Uterus (tissue), 4 donors: ENCODE measurements at places on chromosomes 2 and 18.

DNA sequence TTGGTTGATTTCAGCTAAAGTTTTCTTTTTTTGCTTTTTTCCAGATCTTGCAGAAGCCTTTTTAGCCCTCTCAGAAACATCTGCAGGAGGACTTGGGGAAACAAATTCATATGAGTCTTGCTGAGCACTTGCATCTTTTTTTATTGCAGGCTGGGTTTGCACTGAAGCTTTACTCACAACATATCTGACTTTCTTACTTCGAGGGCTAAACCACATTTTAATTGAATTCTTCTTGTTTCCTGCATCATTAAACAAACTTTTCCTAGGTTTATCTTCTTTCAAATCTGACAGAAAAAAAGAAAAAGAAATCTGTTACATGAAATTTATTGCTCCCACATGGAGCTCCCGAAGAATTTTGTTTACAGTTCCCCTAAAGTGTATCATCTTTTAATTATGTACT, 28.3 kb downstream of the BARD1 start:
- DNase-seq: no peak

GRCh38 chr2:9814129-9814868, 29.0 kb upstream of the TAF1B start:
- no peak for DNase-seq

DNA sequence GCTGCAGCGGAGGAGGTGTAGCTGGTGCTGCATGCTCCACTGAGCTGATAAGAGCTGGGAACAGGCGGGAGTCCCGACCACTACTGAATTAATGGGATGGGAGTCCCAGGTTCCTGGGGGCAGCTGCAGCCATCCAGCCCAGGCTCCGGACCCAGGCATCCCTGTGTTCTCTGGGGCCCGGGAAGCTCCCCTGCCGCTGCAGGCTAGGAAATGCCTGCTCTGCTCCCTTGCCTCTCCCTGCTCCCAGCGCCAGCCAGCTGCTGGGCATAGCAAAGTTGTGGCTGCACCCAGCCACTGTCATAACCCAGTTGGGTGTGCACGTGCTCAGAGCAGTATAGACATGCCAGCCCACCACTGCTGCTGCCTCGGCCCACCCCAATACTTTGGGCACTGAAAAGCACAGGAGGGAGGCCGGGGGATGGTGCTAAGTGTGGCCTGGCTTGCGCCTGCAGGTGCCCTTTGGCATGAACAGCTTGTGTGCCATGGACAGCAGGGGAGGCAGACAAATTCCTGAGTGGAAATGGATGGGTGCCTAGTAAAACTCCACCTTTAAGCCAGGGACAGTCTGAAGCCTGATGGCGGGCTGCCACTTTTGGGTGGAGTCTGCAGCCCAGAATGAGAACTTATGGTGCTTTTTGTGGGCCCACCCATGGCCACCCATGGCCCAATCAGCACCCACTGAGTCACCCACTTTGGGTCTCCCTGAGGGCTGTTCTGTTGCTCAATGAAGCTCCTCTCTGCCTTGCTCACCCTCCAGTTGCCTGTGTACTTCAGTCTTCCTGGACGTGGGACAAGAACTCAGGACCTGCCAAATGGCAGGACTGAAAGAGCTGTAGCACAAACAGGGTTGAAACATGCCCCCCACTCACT, 219.3 kb upstream of the TMEFF2 start:
- DNase-seq: no peak

GRCh38 chr2:3876685-3877084, 173.3 kb downstream of the DCDC2C start:
- DNase-seq: no peak

DNA sequence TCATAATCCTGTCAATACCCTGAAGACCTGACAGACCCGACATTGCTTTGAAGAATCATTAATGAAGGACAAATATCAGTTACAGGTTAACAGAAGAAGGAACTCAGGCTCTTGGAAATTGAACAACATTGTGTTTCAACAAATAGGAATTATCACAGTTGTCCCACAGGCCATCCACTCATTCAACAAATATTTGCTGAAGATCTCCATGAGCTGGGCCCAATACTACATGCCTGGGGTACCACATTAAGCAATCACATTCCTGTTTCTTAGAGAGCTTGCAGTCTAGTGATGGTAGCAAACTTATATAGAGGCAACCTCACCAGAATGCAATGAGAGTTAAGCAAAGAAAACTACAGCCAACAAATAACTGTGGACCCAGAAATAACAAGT, 671.6 kb upstream of the ACVR2A start:
- DNase-seq: no peak

GRCh38 chr18:60935041-60935910, 398.0 kb upstream of the CDH20 start:
- no peak for DNase-seq

DNA sequence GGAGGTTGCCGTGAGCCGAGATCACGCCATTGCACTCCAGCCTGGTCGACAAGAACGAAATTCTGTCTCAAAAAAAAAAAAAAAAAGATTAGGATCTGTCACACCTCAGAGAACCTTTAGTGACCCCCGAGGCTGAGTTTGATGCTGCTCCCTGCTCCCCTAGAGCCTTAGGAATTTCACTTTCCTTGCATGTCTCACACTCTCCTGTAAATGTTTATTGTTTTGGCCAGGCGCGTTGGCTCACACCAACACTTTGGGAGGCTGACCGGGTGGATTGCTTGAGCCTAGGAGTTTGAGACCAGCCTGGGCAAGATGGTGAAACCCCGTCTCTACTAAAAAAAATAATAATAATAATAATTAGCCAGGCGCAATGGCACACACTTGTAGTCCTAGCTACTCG, 31.5 kb downstream of the SRSF7 start:
- DNase-seq: no peak

- no peak for DNase-seq
These were observed 295.1 kb downstream of the CNTNAP5 start for GRCh38 chr2:124320051-124320688.

- DNase-seq: no peak
These were observed 23.7 kb upstream of the DNAH6 start for GRCh38 chr2:84492571-84492970.

DNA sequence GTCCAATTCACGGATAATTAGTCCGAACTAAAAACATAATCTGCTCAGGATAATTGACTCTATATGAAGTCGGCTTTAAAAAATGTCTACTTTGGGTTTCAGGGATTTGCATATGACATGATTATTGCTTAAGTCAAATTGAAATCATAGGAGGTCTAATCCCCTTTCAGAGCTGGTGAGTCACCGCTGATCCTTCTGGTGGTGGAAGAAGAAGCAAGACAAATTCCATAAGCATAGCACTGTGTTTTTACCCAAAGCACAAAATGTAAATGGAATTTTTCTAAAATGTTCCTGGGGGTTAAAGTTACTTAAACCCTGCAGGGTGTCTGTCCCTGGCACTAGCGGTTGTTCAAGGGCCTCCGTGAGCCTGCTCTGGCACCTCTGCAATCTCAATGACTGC, 460.2 kb downstream of the LRATD1 start:
- DNase-seq: no peak

DNA sequence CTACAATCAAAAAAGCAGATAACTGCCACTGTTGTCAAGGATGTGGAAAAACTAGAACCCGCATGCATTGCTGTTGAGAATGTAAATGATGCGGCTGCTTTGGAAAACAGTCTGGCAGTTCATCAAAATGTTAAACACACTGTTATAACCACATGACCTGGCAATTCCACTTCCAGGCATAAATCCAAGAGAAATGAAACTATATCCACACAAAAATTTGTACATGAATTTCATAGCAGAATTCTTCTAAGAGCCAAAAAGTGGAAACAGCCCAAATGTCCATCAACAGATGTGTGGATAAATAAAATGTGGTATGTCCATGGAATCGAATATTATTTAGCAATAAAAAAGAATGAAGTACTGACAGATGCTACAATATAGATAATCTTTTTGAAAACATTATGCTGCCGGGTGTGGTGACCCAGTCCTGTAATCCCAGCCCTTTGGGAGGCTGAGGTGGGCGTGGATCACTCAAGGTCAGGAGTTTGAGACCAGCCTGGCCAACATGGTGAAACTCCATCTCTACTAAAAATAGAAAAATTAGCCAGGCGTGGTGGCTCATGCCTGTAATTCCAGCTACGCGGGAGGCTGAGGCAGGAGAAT, 32.0 kb downstream of the ERCC3 start:
- no peak for DNase-seq
